NCI-H1930 (cell line): ENCODE measurements at places on chromosomes 11 and 22.

GRCh38 chr11:123478352-123478987, 48.4 kb downstream of the GRAMD1B start:
- peak; percentile 57 for DNase-seq

- no peak for DNase-seq
Measured at GRCh38 chr22:38758276-38758945, 2.6 kb upstream of the SUN2 start.

DNA sequence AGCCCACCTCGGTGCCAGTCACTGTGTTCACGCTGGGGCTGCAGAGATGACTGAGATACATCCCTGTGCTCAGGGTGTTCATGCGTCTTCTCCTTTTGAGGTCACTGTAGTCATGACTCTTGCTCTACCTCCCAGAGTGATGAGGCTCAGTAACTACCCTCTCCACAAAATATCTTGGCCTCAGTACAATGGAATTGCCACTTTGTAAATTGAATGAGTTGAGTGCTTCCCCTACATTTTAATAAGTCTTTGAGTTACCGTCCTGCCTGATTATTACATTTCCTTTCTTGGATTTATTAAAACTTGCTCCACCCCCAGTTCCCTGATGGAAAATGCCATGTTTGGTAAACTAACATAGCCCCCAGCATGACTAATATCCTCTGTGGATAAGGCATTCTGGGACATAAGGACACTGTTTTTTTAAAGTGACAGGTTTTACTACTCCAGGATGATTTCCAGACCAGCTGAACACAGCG, 15.9 kb downstream of the PRSS23 start:
- no peak for DNase-seq

GRCh38 chr11:1733716-1734640, 16.4 kb downstream of the IFITM10 start:
- DNase-seq: no peak

- no peak for DNase-seq
Measured at GRCh38 chr11:11502263-11502861, 119.4 kb downstream of the GALNT18 start.

- DNase-seq: peak; percentile 40
Measured at GRCh38 chr11:74702383-74703007, 28.7 kb downstream of the CHRDL2 start.

DNA sequence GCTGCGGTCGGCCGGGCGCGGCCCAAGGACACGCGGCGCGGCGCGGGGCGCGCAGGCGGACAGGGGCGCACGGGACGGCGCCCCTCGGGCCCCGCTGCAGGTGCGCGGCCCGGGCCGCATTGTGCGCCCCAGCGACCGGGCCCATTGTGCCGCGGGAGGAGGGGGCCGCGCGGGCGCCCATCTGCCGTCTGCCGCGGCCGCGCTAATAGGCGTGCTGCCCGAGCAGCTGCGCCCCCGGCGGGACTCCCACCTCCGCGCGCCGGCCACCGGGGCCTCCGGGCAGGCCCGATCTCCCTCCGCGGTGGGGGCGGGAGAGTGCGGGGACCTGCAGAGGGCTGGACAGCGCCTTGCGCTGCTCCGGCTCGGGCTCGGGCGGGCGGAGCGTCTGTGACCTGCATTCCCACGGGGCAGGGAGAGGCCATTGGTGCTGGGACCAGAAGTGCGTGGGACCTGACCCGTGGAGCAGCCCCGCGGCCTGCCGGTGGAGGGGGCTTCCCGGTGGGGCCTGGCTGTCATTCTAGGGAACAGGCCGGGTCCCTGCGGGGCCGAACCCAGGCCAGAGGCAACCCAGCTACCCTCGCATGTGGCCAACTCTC, 933 bp downstream of the BRSK2 start:
- DNase-seq: peak; percentile 20
